ENCODE measurements at places on chromosomes 5 and 9.

GRCh38 chr5:162641142-162641813 is 573.7 kb downstream of the GABRG2 start:
- no peak for DNase-seq

GRCh38 chr9:130359819-130360218 is 84.9 kb upstream of the ASS1 start:
- DNase-seq = no peak

DNA sequence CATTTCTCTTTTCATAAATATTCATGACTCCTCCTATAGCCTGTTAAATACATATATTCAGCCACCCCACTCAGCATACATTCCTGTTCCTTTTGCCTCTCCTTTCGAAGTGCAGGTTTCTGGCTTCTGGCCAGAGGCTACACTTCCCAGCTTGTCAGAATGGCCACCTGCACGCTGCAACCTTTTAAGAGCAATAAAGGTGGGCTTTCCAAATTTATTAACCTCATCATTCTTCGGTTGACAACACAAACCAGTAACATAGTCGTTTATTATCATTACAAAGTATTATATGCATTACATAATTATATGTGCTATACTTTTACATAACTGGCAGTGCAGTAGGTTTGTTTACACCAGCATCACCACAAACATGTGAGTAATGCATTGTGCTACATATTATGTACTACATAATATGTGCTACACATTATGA is 16.5 kb upstream of the TMEM171 start:
- DNase-seq = no peak

DNA sequence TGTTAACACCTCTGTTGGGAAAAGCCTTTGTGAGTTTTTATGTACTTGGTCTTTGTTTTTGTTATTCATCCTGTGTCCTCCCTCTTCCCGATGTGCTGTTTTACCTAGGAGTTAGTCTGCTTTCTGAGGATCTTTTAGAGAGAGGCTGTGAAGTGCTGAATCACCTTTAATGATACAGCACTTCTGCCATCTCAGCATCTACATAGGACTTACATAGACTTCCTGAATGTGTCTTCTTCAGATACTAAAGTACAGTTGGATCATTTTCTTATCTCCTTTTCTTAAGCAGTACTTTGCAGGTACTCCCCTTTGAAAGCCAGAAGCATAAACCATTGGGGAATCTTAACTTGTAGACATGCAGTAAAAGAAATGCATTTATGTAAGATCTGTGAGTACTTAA is 31.5 kb downstream of the OTULIN start:
- DNase-seq = no peak

DNA sequence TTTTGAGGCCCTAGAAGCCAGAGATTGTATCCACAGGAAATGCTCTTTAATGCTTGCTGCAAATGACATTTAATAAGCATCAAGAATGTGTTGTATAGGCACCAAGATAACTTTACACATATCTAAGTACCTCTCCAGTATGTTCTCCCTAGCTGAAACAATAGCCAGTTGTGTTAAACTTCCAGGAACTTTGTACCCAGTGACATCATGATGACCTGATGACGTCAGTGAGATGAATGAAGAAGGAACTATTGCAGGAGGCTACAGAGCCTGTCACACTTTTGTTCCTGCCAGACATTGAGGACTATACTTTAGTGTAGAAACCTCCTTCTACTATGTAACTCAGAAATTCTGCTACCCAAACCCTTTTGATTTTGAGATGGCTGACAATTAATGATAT is 129.8 kb downstream of the CD180 start:
- DNase-seq = no peak

- DNase-seq = no peak
These were observed 41.1 kb upstream of the PLPP6 start for GRCh38 chr9:4620881-4621555.

- DNase-seq = no peak
These were observed 18.5 kb downstream of the EEIG1 start for GRCh38 chr9:127962278-127962677.

GRCh38 chr5:147454996-147455677 is 54.7 kb downstream of the DPYSL3 start:
- DNase-seq = no peak

Data from stimulated activated CD8-positive, alpha-beta memory T cell treated with anti-CD3 and anti-CD28 coated beads, Interleukin-2, amount 100 ng/mL, for 1 hour (primary cell).